ENCODE measurements at places on chromosomes 3 and 15.

DNA sequence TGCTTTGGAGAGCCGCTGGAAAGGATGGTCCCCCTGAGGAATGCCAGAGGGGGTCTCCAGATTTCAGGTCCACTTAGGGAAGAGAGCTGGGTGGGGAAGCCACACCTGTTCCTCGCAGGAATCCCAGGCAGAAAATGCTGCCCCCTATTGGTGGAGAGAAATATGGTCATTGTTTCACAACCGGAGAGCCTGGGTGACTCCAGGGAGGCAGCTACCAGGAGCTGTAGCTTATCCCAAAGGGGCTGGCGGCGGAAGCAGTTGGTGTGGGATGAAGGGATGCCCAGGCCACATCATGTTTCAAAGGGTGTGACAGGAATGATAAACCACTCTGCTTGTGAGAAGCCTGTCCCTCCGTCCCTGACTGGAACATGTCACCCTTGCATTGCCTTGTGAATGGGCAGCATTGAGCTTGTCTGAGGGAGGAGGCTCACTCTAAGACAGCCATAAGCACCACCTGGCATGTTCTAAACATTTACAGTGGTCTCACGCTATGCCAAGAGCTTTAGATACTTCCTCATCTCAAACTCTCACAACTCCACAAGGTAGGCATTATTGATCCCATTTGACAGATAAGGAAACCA is 34.5 kb downstream of the POMGNT2 start:
- peak; percentile 63 for DNase-seq

- no peak for DNase-seq
Measured at GRCh38 chr3:31133541-31133940, 239.1 kb upstream of the GADL1 start.

GRCh38 chr3:72009851-72010443 is 225.0 kb upstream of the PROK2 start:
- DNase-seq, result no peak

GRCh38 chr15:38285456-38285855 is 32.8 kb downstream of the SPRED1 start:
- DNase-seq, result no peak

DNA sequence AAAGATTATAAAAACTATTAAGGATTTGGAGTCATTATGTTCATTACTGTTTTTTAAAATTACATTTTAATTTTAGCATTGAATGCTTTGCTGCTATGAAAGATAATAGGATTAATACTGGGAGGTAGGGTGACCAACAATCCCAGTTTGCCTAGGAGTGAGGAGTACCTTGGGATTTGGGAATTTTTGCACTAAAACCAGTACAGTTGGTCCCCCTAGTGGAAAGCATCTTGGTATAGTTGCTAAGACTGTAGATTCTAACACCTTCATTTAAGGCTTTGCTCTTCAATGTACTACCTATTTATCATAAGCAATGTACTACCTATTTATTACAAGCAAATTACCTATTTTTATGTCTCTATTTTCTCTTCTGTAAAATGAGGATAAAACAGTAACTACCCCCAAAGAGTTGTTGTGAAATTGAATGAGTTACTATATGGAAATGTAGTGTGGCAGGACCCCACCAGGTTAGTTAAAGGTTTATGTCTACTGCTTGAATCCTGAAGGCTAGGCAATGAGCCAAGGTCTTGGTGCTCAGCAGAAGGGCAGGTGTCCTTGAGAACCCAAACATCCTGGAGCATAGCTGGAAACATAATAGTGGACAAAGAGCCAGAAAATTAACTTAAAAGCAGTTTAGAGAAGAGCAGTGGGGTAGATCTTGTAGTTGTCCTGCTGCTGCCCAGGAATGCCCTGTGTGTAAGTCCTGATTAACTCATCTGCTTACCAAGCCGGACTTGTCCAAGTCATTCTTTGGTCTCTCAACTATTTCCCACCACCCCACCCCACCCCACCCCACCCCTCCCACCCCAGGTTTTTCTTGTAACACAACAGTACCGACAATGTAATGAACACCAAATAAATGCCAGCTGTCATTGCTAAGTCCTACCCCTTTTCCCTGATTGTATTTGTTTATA is 49.2 kb upstream of the NMD3 start:
- no peak for DNase-seq

GRCh38 chr3:79848876-79849275 is 81.1 kb upstream of the ROBO1 start:
- no peak for DNase-seq

- DNase-seq, result no peak
Measured at GRCh38 chr15:75368689-75369239, 357 bp upstream of the MAN2C1 start.

DNA sequence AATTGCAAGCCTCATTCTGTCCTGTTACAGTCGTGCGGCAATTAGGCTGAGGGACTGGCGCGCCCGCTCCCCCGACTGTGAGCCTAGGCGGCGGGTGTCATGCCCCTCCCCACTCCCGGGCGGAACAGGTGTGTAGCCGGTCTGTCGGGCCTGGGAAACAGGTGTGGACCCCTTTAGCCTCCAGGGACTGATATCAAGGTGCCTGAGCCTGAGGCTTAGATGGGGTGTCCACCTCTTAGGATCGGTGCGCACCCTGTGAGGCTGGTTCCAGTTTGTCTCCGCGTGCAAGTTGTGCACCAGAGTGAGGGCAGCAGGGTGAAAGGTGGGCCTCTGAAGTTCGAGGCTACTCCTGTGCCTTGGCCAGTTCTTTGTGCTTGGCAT is 686 bp downstream of the VPS8 start:
- DNase-seq, result no peak

GRCh38 chr3:157329551-157329950 is 107.1 kb upstream of the PTX3 start:
- no peak for DNase-seq

DNA sequence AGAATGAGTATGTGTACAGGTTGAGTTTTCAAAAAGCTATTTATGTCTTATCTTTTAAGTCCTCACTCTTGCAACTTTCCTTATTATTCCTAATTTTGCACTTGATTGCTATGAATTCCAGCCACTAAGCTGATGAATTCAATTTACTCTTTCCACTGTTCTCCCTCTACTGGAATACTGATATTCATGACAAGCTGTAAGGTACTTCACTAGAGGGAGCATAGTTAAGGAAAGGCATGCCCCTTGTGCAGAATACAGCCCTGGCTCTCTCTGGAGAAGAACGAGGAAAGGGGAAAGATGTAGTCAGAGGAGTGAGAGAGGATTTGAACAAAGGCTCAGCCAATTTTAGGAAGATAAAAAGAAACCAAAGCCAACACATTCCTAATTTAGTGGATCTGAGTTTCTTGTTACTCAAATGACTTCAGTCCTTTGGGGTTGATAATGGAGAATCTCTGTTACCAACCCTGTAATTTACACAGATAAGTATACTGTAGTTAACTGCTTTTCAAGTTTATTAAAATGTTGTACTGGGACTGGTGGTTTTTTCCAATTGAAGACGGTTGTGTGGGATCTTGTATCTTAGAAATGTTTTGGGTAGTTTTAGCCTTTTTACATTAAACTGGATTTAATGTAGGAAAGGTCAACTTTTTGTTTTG is 4.0 kb downstream of the SCAANT1 start:
- DNase-seq, result no peak

GRCh38 chr3:39234651-39235050 is 42.3 kb upstream of the XIRP1 start:
- DNase-seq, result no peak

GRCh38 chr3:102484-102883 is 94.1 kb upstream of the CHL1 start:
- DNase-seq, result no peak

DNA sequence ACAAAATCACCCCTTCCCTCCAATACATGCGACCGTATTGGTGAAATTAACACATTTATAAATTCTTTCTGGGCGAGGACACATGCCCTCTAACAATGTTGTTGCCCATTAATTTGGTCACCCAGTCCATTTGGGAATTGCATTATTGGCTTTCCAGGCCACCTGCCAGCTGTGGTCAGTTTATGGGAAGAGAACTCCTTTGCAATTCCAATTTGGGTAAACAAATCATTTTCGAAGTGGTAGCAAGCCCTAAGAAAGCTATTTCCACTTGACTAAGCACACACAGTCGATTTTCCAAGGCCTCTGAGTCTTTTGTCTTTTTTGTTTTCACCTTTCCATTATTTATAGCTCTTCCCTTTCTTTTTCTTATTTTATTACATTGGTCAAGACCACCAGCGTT is 362.3 kb upstream of the RGMA start:
- peak; percentile 27 for DNase-seq

- no peak for DNase-seq
Measured at GRCh38 chr15:74667975-74668374, 27.8 kb downstream of the EDC3 start.

DNA sequence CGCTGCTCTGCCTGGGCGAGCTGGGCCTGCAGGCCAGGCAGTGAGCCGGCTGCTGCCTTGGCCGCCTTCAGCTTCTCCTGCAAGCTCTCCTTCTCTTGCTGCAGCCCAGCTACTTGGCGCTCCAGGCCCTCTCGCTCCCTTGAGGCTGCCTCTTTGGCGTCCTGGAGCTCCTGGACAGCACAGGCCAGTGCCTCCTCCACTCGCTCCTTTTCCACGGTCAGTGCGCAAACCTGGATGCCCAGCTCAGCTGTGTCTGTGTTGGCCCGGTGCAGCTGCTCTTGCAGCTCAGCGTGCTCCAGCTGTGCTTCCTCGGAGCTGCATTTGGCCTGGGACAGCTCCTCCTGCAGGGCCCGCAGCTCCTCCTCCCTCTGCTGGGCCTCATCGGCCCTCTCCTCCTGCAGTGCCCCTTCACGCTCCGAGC is 23.1 kb downstream of the CXCR6 start:
- no peak for DNase-seq

DNA sequence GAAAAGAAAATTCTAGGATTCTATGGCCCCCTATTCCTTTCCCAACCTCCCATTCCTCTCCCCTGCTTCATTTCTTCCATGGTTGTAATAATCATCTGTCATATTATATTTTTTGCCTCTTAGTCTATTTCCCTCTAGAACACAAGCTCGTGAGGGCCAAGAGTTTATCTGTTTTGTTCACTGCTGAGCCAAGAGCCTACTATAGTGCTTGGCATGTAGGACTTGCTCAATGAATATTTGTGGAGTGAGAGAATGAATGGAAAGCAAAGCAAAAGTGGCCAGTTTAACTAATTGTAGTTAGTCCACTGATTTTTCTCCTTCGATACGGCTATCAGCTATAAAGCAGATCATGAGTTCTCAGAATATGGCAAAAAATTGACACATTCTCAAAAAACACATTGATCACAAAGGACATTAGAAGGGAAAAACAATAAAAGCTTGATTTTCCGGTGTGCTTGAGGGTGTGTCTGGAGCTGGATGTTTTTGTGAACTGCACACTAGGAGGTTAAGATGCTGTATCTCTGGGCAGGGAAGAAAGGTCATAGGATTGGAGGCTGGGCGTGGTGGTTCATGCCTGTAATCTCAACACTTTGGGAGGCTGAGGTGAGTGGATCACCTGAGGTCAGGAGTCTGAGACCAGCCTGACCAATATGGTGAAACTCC is 25.0 kb upstream of the CTSH start:
- no peak for DNase-seq

- no peak for DNase-seq
Measured at GRCh38 chr15:62093809-62094208, 27.0 kb downstream of the C2CD4A start.

DNA sequence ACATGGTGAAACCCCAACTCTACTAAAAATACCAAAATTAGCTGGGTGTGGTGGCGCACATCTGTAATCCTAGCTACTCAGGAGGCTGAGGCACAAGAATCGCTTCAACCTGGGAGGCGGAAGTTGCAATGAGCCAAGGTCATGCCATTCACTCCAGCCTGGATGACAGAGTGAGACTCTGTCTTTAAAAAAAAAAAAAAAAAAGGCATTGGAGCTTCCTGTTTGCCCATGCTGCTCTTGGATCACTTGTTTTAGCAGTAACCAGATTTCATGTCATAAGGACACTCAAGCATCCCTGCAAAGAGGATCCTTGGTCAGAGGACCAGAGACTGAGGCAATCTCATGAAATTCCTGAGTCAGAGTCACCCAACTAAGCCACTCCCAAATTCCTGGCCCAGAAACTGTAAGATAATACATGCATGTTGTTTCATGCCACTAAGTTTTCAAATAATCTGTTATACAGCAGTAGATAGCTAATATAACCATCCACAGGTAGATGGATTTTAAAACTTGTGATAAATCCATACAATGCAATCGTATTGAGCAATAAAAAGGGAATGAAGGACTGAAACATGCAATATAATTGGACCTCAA is 82.0 kb upstream of the XXYLT1 start:
- DNase-seq, result no peak

- DNase-seq, result no peak
Measured at GRCh38 chr3:133932009-133932408, 36.3 kb upstream of the RAB6B start.

DNA sequence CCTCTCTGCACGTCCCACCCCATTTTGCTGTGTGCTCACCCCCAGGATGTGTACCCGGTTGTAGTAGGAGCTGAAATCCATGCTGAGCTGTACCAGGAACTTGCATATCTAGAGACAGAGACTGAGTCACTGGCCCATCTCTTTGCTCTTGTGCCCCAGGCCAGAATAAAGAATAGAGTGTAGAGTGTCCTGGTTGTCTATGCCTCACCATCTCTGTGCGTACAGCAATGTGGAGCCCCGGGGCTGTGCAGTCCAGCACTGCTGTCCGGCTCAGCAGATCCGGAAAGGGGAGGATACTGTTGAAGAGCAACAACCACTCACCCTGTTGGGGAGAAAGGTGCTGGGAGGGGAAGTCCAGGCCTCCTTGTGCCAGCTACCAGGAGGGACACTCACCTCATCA is 2.6 kb downstream of the DALRD3 start:
- DNase-seq, result no peak

- DNase-seq, result no peak
Measured at GRCh38 chr3:11626084-11626463, 17.6 kb downstream of the VGLL4 start.

GRCh38 chr3:61594144-61594963 is 33.0 kb downstream of the PTPRG start:
- DNase-seq, result no peak

DNA sequence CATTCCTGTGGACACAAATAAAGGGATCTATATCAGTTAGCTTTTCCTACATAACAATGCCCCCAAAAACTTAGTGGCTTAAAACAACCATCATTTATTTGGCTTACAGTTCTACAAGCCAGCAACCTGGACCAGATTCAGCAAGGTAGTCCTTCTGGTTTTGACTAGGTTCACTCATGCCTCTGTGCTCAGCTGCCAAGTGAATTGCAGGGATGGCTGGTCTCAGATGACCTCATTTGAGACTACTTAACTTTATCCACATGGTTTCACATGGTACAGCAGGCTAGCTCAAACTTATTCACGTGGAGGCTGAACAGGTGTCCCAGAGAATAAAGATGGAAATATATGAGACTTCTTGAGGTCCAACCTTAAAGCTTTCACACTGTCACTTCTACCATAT is 119.3 kb upstream of the BFSP2 start:
- DNase-seq, result no peak

DNA sequence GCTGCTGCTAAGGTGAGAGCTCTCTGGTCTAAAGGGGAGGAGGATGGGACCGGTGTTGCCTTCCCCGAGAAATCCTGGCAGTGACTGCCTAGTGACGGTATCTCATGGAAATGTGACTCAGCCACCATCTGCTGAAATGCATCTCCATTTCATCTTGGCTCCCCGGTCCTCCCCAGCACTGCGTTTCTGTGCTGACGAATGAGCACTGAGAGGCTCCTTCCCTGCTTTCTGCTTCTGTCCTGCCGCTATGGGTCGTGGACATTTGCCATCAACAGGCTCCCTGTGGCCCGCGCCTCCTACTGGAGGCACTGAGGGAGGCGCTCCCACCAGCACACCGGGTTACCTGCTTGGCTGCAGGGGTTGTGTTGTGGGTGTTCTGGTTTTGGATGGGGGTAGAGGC is 13.5 kb upstream of the SEC13 start:
- no peak for DNase-seq
